ENCODE measurements at places on chromosomes 4 and X.

DNA sequence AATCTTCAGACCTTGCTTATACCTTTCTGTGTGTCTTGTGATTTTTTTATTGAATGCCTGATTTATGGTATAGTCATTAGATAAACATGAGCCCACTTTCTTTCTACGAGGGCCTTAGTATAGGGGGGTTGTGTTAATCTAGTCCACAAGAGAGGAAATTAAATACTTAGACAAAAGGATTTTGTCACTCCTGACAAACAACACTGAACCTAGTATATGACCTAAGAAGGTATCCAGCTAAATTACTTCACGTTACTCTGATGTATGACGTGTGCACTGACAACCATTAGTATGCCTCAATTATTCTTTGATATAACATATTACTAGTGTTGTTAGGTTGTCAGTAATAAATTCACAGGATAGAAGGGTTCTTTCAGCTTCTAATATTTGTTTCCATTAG is 2.8 kb upstream of the PRR27 start:
- H3K36me3 ChIP-seq: no peaks in the 10 kb centered on the region
- H3K4me1 ChIP-seq: no peaks in the 10 kb centered on the region
- no peaks in the 10 kb centered on the region for H3K27me3 ChIP-seq
- H3K27ac ChIP-seq: no peak overlapping the region
- H3K4me3 ChIP-seq: no peak overlapping the region

- H3K27ac ChIP-seq: no peak overlapping the region
- DNase-seq: no peak
- no peak overlapping the region for H3K4me3 ChIP-seq
- H3K36me3 ChIP-seq: no peaks in the 10 kb centered on the region
Observed at GRCh38 chr4:152033621-152034020, 272.8 kb upstream of the GATB start.

DNA sequence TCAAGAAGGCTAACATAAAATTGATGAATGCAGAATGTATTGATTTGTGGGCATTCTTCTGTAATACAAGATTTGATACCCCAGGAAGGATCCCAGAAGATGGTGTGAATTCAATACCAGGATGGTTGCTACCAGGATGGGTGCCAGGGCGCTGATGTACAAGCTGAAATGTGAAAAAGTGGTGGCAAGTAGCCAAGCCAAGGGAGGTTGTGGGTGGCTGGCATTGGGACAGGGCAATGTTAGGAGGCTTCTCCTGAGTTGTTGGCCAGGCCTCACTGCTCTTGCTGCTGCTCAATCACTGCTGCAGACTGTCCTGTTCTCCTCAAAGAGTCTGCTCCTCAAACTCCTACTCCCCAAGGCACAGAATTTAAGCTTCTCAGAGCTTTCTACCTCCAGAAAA is 77.1 kb downstream of the RBM46 start:
- no peak overlapping the region for H3K27ac ChIP-seq
- no peaks in the 10 kb centered on the region for H3K4me1 ChIP-seq
- H3K36me3 ChIP-seq: no peaks in the 10 kb centered on the region
- no peak overlapping the region for H3K4me3 ChIP-seq
- no peak for DNase-seq

- H3K27ac ChIP-seq: no peak overlapping the region
- H3K4me1 ChIP-seq: peaks cover 7% of the 10 kb centered on the region
- no peak overlapping the region for H3K4me3 ChIP-seq
- no peak for DNase-seq
Observed at GRCh38 chr4:113708250-113708649, 53.3 kb downstream of the CAMK2D start.

DNA sequence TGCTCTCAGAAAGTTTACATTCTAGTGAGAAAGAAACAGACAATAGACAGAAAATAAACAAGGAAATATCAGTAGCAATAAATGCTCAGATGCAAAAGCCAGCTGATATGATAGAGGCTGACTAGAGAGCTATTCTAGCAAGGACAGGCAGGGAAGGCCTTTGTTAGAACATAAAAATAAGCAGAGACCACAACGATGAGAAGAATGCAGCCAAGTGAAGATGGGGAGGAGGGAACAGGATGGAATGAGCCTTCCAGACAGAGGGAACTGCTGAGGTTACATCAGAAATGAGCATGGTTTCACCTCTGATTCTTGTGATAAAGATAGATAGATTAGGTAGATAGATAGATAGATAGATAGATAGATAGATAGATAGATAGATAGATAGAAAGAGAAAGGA is 7.6 kb upstream of the SOWAHB start:
- no peaks in the 10 kb centered on the region for H3K4me1 ChIP-seq
- H3K36me3 ChIP-seq: no peaks in the 10 kb centered on the region
- H3K4me3 ChIP-seq: no peak overlapping the region
- H3K27me3 ChIP-seq: no peaks in the 10 kb centered on the region
- no peak overlapping the region for H3K27ac ChIP-seq
- DNase-seq: no peak

DNA sequence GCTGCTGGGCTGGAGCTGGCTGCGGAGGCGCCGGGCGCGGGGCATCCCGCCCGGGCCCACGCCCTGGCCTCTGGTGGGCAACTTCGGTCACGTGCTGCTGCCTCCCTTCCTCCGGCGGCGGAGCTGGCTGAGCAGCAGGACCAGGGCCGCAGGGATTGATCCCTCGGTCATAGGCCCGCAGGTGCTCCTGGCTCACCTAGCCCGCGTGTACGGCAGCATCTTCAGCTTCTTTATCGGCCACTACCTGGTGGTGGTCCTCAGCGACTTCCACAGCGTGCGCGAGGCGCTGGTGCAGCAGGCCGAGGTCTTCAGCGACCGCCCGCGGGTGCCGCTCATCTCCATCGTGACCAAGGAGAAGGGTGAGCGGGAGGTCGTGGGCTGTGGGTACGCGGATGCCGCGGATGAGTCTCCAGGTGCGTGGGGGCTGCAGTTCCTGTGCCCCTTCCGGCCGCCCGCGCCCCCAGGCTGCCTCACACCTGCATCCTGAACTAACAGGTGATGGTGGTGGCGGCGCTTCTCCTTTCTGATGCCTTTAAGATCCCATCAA is 499 bp downstream of the CYP2U1 start:
- H3K27ac ChIP-seq: peak overlapping the region; percentile 85
- peaks cover 14% of the 10 kb centered on the region for H3K4me1 ChIP-seq
- peak; percentile 85 for DNase-seq
- no peaks in the 10 kb centered on the region for H3K36me3 ChIP-seq

DNA sequence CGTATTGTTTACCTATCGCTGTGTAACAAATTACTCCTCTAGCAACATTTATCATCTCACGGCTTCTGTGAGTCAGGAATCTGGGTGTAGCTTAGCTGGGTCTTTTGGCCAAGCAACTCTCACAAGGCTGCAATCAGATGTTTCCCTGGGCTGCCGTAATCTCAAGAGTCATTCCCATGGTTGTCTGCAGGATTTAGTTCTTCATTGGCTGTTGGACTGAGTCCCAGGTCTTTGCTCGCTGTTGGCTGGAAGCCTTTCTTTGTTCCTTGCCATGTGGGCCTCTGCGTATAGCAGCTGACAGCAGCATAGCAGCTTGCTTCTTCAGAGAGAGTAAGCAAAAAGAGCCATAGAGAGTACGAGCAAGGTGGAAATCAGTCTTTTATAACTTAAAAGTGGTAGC is 16.8 kb downstream of the POLR2B start:
- peaks cover 84% of the 10 kb centered on the region for H3K36me3 ChIP-seq
- H3K27me3 ChIP-seq: no peaks in the 10 kb centered on the region
- DNase-seq: no peak
- H3K4me1 ChIP-seq: peaks cover 3% of the 10 kb centered on the region

DNA sequence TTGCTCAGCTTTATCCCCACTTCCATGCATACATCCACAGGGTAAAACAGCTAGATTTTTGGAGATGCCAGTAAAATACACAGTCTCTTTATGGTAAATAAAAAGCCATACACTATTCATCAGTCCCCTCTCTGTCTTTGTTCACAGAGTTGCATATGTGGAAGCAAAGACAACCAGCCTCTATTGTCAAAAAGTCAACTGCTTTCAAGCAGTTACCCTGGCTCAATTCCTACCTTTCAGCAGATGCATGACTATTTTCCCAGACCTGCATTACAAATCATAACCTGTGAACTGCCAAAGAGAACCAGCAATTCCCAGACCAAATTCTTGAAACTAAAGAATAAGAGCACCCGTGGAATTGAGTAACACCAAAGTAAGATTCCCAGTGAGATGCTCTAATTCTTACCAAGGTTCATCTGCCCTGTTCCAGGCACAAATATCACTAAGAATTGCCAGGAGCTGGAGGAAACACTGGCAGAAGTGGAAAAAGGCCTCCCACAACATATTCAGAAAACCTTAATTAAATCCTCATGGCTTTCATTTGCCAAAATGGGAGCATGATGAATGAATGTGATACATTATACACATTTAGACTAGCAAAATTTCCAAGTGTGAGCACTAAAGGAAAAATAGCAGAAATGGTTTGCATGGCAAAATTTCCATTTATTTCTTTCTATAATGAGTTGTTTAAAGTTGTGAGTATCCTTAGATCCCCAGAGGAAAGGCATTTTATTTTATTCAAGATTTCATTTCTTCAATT is 391.2 kb upstream of the ADGRL3 start:
- H3K4me3 ChIP-seq: no peak overlapping the region
- DNase-seq: no peak
- H3K27ac ChIP-seq: no peak overlapping the region

DNA sequence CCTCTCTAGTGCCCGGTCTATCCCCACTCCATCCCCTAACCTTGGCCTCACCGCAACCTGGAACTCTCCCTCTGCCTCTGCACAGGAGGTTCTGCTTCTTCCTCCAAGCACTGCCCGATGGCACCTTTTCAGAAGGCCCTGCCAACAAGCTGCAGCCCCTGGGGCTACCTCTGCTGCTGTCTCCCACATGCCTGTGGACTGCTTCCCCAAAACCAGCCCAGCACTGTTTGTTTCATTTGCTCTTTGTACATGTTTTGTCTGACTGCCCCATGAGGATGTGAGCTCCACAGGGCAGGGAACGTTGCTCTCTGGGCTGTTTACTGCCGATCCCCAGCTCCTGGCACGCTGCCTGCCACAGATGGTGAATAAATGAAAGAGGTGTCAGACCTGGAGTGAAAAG is 85.4 kb downstream of the INTS6L start:
- no peak overlapping the region for H3K4me3 ChIP-seq
- H3K27me3 ChIP-seq: no peaks in the 10 kb centered on the region
- no peak for DNase-seq
- no peak overlapping the region for H3K27ac ChIP-seq
- H3K4me1 ChIP-seq: no peaks in the 10 kb centered on the region

GRCh38 chr4:75101906-75102786 is 169.2 kb downstream of the PARM1 start:
- no peak overlapping the region for H3K4me3 ChIP-seq
- H3K27ac ChIP-seq: no peak overlapping the region
- no peaks in the 10 kb centered on the region for H3K4me1 ChIP-seq

GRCh38 chr4:11367371-11367770 is 61.3 kb downstream of the HS3ST1 start:
- peak; percentile 27 for DNase-seq
- H3K4me3 ChIP-seq: no peak overlapping the region
- H3K27ac ChIP-seq: no peak overlapping the region
- H3K4me1 ChIP-seq: peaks cover 7% of the 10 kb centered on the region
- no peaks in the 10 kb centered on the region for H3K36me3 ChIP-seq

DNA sequence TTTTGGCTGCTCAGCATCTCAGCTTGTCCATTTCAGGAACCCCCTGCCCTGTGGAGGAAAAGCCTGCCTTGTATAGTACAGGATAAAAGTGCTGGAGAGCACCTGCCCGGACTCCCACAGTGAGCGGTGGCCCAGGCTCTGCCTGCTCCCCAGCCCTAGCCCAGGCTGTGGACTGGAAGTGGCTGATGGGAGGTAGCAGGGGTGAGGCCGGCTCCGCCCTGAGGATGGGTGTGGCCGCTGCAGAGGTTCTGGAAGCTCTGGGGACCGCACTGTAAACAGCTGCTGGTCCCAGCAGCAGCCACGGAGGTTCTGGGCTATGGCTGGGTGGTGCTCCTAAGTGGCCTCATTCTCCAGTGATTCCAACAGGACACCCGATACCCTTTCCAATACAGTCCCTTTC is 56.6 kb upstream of the HELT start:
- H3K4me1 ChIP-seq: no peaks in the 10 kb centered on the region
- H3K4me3 ChIP-seq: no peak overlapping the region
- no peak overlapping the region for H3K27ac ChIP-seq
- H3K36me3 ChIP-seq: no peaks in the 10 kb centered on the region
- no peaks in the 10 kb centered on the region for H3K27me3 ChIP-seq

GRCh38 chr4:40812856-40813255 is 63.1 kb downstream of the NSUN7 start:
- H3K27ac ChIP-seq: peak overlapping the region; percentile 79
- DNase-seq: no peak
- H3K36me3 ChIP-seq: peaks cover 6% of the 10 kb centered on the region

- no peak for DNase-seq
- H3K36me3 ChIP-seq: no peaks in the 10 kb centered on the region
- H3K27ac ChIP-seq: no peak overlapping the region
- no peaks in the 10 kb centered on the region for H3K27me3 ChIP-seq
- no peak overlapping the region for H3K4me3 ChIP-seq
Observed at GRCh38 chr4:147093206-147093605, 147.5 kb upstream of the TTC29 start.

DNA sequence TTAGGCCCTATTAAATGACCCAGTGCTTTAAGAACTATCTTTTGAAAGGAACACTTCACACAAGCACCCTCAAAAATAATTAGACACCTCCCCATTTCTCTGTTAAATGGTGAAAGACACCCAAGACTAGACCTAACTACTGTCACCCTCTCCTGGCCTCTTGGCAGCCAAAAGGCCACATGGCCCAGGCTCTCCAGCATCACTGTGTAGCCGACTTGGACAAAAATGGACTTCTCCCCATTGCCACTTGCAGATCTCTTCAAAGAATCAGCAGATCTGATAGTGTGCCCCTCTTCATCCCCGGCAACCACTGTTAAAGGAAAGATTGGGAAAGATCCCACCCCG is 2.0 kb downstream of the MID1IP1 start:
- H3K27ac ChIP-seq: peak overlapping the region; percentile 93
- no peak for DNase-seq
- H3K4me3 ChIP-seq: peak overlapping the region; percentile 60
- H3K4me1 ChIP-seq: peaks cover 12% of the 10 kb centered on the region
- H3K27me3 ChIP-seq: no peaks in the 10 kb centered on the region
- no peaks in the 10 kb centered on the region for H3K36me3 ChIP-seq
